Upper lobe of left lung (tissue), 6 donors: ENCODE measurements at places on chromosomes 6 and 20.

- DNase-seq = peak; percentile 87
These were observed 809 bp downstream of the HLA-G start for GRCh38 chr6:29828471-29828797.

DNA sequence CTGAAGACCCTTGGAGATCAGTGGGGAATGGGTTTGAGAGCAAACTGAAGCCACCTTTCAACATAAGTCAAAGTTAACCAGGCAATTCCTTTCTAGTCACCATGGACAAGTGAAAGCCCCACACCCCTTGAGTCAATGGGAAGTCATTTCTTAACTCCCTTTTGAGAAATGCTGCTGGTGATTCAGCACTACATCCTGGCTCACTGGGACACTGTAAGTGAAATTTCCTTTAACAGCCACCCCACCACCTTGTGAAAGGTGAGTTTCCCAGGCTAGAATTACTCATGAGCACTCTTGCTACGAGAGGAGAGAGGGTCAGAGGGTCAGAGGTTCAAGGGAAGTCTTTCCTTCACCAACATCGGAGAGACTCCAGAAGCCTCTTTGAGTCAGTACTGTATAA, 93.3 kb upstream of the MARCKS start:
- DNase-seq = no peak

DNA sequence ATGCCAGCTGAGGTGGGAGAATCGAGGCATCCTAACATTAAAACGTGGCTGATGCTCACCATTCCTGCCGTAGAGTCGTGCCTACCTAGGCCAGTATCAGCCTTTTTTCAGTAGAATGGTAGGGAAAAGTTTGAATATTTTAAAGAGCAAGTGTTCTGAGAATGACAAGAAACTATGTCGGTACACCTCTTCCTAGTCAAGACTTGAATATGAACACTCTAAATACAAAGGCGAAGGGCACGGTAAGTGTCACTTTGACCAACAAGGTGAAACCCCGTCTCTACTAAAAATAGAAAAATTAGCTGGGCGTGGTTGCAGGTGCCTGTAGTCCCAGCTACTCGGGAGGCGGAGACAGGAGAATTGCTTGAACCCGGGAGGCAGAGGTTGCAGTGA, 1.0 kb downstream of the GINM1 start:
- no peak for DNase-seq

DNA sequence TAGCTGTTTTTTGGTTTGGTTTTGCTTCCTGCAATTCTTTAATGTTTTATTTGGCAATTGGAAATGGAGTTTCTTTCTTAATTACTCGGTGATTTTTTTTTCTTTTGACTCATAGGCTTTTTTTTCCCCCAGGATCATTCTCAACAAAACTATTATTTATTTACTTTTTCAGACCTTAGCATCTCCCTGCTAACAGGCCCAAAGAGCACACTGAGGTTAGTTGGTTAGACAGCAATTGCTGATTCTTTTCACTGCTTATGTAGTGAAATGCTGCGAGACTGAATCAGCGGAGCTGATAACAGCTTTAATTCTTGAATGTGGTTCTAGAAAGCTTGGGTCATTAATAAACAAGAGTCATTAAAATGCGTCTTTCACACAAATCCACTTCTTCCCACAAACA, 79.1 kb upstream of the ZFP64 start:
- no peak for DNase-seq

DNA sequence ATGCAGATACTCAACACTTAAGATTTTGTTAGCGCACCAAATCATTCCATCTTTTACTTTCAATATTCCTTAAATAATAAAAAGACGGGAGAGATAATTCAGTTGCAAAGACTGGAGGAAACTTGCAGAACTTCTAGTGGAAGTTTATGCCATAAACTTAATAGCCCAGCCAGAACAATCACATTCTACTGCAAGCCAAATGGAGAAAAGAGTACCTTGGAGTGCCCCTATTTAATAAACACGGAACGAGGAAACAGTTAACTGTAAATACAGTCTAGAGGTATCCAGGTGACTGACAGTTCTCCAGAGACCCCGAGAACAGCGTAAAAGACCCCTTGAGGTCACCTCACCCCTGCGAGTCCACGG, 635 bp downstream of the SLC35B3 start:
- DNase-seq = no peak

- DNase-seq = no peak
These were observed 208.8 kb upstream of the GMDS start for GRCh38 chr6:2454180-2454579.

GRCh38 chr6:13593103-13593502, 18.7 kb downstream of the SIRT5 start:
- no peak for DNase-seq

DNA sequence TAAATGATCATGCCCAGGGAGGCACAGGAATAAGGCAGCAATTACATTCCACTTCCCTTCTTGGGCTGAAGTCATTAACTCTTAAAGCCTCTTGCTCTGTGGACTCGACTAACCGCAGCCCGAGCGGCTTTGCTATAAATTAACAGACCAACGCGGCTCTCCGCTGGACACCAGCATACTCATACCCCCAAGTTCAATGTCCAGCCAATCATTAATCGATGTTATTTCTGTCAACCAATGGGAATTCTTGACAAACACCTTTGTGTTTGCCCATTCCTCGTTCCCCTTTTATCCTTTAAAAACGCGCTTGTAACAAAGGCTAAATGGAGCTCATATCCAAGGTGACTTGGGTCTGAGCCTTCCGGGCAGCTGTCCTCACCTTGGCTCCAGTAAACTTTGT, 183.1 kb upstream of the RALGAPA2 start:
- no peak for DNase-seq

GRCh38 chr6:101118136-101118396, 236.9 kb upstream of the ASCC3 start:
- no peak for DNase-seq

DNA sequence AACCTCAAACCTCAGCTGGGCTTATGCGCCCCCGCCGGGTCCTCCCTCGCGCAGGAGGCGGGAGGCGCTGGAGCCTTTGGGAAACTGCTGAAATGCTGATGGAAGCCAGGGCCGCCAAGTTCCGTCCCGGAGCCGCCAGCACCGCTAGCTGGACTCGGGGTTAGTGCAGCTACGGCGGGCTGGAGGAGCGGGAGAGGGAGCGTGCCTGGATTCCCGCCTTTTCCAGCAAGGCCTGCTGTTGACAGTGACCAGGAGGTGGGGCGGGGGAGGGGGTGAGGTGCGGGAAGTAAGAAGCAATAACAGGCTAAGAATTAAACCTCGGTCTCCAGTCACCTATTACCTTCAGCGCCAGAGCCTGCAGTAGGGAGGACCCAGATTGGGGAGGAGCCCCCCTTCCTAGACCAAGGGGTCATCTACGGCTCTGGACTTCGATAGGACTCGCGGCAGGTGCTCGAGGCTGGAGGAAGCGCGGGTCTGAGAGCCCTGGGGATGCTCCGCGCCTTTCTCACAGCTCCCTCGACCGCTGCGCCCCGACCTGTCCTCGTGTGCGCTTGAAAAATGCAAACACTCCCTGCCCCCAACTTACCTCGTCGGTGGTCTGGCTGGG, 20.5 kb downstream of the COL9A1 start:
- no peak for DNase-seq

- DNase-seq = no peak
These were observed 202.6 kb upstream of the MYLIP start for GRCh38 chr6:15926256-15926655.

GRCh38 chr6:11918739-11919605, 93.1 kb upstream of the HIVEP1 start:
- no peak for DNase-seq

- no peak for DNase-seq
These were observed 1.9 kb downstream of the KIAA1755 start for GRCh38 chr20:38258545-38259215.

DNA sequence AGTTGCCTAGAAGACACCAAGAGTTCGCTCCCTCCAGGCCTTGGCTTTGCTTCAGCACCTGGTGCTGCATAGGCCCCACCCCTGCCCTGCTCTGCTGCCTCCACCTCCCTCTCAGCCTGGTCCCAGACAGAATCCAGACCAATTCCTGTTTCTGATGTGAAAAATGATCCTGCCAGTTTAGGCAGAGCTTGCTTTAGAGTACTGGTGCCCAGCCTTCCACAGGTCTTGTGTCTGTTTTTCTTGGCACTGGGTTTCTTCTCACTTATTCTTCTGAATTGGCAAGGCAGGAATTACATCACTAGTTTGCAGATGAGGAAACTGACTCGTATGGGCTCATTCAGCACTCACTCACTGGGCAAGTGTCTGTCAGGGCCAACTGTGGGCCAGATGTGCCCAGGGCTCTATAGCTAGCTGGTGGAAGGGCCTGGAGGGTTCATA, 53.0 kb downstream of the HLA-A start:
- no peak for DNase-seq

DNA sequence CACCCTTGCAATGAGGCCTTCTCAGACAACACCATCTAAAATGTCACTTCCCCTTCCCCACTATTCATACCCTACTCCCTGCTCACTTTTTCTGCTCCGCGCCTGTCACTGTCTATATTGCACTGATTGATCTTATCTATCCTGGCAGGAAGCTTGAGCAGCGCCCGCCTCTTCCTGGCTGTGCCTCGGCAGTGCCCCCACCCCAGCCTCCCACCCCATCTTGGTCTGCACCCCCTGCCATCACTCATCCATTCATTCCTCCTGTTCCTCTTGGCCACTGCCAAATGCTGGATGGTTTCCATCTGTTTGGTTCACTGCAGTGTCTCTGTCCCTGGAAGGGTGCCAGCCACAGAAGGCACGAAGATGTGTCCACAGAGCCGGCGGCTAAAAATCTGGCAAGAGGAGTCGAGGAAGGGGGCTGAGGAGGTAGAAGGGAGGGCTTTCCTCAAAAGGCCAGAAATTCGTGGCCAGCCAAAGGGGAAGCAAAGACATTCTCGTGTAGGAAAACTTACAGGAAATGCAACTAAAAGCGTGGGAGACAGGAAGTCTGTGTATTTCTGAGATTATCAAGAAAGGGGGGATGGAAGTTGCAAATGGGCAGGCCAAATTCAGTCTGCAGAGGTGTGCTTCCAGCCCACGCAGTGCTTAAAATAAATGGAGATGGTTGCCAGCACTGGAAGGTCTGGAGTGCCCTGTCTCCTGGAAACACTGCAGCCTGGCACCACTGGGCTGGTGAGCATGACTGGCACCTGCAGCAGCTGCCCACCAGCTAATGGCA, 27.6 kb downstream of the SYNJ2 start:
- no peak for DNase-seq

DNA sequence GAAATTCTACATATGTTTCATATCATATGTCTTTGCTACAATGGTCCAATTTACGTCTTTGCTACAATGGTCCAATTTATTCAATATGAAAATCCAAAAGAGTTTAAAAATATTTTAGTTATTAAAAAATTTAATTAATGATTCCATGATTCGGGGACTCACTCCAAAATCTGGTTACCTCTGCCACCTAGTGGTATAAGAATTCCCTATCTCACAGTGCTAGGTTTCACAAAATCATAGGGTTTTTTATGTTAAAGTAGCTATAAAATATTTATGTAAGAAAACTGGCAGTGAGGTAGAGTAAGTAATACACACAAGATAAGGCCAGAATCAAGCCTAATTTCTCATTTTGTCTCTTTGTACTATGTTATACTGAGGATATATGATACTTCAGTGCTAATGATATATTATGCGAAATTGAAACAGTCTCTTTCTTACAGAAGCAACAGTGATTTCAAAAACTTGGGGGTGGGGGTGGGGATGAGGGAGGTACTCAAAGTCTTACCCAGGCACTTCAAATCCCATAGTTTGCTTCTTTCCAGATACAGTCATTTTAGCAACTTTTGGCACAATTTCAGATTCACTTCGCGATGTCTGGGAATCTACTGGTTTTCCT, 52.3 kb downstream of the HBS1L start:
- no peak for DNase-seq

DNA sequence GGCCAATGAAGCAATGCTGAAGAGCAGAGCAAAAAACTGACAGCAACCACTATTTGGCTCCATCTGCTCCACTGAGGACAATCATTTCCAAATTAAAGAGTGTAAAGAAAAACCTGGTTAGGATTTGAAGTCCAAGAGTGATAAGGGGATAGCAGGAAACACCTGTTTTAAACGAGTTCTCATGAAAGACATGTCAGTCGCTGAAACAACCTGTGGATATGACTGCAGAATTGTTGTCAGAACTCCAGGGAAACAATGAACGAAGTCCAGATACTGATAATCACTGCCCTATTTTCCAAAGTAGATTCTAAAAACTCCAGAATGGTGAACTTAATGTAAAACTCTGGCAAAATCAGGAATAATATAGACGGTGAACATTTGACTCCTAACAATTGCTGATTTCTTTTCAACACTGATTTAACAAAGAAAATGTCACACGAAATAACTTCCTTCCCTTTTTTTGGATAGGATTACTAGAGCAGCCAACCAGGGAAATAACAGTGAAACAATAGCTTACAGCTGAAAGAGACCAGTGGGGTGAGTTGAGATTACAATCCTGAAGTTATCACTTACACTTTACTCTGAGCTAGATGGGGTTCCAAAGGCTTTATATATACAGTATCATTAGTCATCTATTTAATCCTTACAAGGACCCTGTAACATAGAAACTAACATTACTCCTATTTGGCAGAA, 83.7 kb downstream of the ELOVL5 start:
- DNase-seq = no peak

- no peak for DNase-seq
These were observed 348.4 kb downstream of the TPBG start for GRCh38 chr6:82711971-82712370.

DNA sequence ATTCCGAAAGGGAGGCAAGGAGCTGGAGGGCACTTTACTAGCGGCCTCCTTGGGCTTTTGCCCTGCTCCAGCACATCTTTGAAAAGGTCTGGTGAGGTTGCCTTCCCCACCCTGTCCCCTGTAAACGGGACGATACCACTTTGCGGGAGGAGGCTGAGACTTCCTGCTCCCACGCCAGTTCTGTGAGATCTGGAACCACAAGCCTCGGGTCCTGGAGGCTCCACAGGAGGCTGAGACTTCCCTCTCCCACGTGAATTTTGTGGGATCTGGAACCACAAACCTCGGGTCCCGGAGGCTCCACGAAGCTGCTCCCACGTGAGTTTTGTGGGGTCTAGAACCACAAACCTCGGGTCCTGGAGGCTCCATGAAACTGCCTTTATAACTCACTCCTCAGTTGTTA, 209.3 kb downstream of the DLL1 start:
- no peak for DNase-seq

- DNase-seq = no peak
These were observed 7.9 kb downstream of the KIAA1755 start for GRCh38 chr20:38252292-38253288.

GRCh38 chr6:107607116-107607515, 117.2 kb downstream of the SOBP start:
- DNase-seq = no peak

GRCh38 chr20:61346996-61347395, 94.9 kb downstream of the CDH4 start:
- no peak for DNase-seq

GRCh38 chr20:235891-236290, 8.8 kb downstream of the DEFB129 start:
- DNase-seq = no peak

- no peak for DNase-seq
These were observed 23.3 kb upstream of the ENPP1 start for GRCh38 chr6:131784561-131784960.

DNA sequence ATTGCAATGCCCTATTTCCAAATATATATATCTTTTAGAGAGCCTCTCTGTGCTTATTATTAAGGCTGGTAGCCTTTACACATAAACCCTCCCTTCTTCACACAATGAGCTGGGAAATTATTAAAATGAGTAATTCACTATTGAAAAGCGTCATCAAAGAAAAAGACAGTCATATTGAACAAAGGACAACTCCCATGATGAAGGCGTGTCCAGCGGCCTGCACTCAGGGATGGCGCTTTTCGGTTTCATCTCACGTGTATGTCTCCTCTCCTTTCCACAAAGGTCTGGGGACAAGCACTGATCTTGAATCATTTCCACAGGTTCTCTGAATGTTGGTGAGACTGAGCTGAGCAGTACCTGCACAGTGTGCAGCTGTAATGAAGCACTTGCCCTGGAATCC, 3.5 kb downstream of the SERPINB9 start:
- no peak for DNase-seq
